ENCODE measurements at places on chromosomes 3 and 15. TPM values are rescaled to one million over a fixed set of nuclear protein-coding genes. Genes with fewer than 3 reads are reported as not detected.

A4GNT gene
- total RNA-seq, result not detected

GRCh38 chr3:41208507-41209220 is 9.4 kb downstream of the CTNNB1 start:
- no peak overlapping the region for H3K27ac ChIP-seq
- peaks cover 57% of the 10 kb centered on the region for H3K4me1 ChIP-seq
- H3K36me3 ChIP-seq, result peaks cover 39% of the 10 kb centered on the region
- no peak for DNase-seq

- H3K27ac ChIP-seq, result peak within 1 kb of the TSS; percentile 58
- H3K4me1 ChIP-seq, result peaks cover 23% of the 10 kb centered on the region
- H3K4me3 ChIP-seq, result peak within 1 kb of the TSS; percentile 89
- H3K27me3 ChIP-seq, result peaks cover 19% of the 10 kb centered on the region
- peaks cover 1% of the 10 kb centered on the region for H3K36me3 ChIP-seq
Measured at GRCh38 chr15:45522328-45523165, at the start of gene SLC30A4. Gene SLC30A4 (minus strand): TSS chr15:45522755. CDS start chr15:45522354, 401 bp downstream.

ZNF774 gene
- 2.1 TPM for total RNA-seq

- H3K27ac ChIP-seq, result no peak overlapping the region
- H3K27me3 ChIP-seq, result no peaks in the 10 kb centered on the region
- no peak overlapping the region for H3K4me3 ChIP-seq
- no peak for DNase-seq
- peaks cover 62% of the 10 kb centered on the region for H3K36me3 ChIP-seq
- peaks cover 29% of the 10 kb centered on the region for H3K4me1 ChIP-seq
Measured at GRCh38 chr15:56927816-56928215, 9.4 kb downstream of the TCF12 start.

DNA sequence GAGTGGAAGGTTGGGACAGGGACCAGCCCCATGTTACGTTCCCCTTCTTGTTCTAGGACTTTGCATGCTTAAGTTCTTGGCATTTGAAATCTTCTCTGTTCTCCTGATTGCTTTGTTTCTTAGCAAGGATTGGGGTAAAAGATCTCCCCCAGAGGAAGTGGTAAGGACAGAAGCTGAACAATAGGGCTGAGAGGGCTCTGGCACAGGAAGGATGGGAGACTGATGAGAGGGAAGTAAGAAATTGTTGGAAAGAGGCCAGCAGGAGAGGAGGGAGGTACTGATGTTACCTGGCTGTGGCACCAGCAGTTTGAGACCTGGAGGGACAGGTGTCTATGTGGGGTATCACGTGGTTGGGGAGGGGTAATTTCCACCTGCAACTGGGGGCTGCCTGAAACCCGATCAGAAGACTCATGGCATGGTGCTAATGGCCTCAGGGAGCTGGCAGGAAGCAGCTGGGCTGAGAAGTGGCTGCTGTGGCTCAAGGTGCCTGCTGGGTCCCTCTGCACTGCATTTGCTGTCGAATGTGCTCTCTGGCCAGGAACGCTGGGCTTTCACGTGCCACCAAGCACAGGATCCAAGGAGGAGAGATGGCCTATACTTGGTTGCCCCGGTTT is 108.4 kb downstream of the LSM3 start:
- no peaks in the 10 kb centered on the region for H3K4me1 ChIP-seq
- DNase-seq, result no peak
- H3K36me3 ChIP-seq, result no peaks in the 10 kb centered on the region
- peaks cover 25% of the 10 kb centered on the region for H3K27me3 ChIP-seq
- no peak overlapping the region for H3K4me3 ChIP-seq

- peaks cover 33% of the 10 kb centered on the region for H3K4me1 ChIP-seq
- H3K4me3 ChIP-seq, result no peak overlapping the region
- H3K36me3 ChIP-seq, result peaks cover 27% of the 10 kb centered on the region
- H3K27me3 ChIP-seq, result no peaks in the 10 kb centered on the region
Measured at GRCh38 chr3:48270306-48270705, 29.4 kb downstream of the ZNF589 start.

- H3K27me3 ChIP-seq, result peaks cover 5% of the 10 kb centered on the region
- no peaks in the 10 kb centered on the region for H3K4me1 ChIP-seq
- no peak overlapping the region for H3K4me3 ChIP-seq
- H3K27ac ChIP-seq, result no peak overlapping the region
Measured at GRCh38 chr3:157581371-157581770, 78.2 kb upstream of the VEPH1 start.

GRCh38 chr3:18703798-18704197 is 278.7 kb upstream of the SATB1 start:
- H3K4me1 ChIP-seq, result peaks cover 19% of the 10 kb centered on the region
- no peak for DNase-seq
- no peaks in the 10 kb centered on the region for H3K27me3 ChIP-seq
- H3K4me3 ChIP-seq, result no peak overlapping the region

DNA sequence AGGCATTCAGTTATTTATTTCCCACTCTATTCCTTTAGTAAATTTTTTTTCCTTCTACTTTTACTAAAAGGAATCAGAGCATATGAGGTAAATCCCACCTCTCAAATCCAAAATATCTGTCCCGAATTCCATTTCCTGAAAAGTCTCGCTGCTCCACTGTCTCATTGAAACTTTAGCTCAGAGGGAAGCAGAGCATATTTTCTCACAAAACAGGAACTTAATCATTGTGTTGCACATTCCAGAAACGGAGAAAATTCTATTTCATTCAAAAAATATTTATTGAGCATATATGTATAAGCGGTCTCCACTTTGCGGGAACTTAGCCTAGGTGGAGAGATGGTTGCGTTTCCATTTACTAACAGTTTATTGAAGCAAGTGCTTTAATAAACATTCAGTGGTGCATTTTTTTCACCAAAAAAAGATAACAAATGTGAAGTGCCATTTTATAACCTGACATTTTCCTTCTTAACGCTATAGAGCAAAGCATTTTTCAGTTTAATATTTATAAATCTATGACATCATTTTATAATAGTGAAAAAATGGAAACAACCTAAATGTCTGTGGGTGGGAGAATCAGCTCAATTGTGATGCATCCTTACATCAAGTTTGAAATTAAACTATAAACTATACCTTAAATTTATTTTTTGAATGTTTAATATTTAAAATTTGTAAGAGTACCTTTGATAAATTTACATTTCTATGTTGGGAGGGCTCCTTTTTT is 67.2 kb upstream of the CSTA start:
- H3K4me3 ChIP-seq, result no peak overlapping the region
- peaks cover 12% of the 10 kb centered on the region for H3K27me3 ChIP-seq
- no peak overlapping the region for H3K27ac ChIP-seq
- no peak for DNase-seq

DNA sequence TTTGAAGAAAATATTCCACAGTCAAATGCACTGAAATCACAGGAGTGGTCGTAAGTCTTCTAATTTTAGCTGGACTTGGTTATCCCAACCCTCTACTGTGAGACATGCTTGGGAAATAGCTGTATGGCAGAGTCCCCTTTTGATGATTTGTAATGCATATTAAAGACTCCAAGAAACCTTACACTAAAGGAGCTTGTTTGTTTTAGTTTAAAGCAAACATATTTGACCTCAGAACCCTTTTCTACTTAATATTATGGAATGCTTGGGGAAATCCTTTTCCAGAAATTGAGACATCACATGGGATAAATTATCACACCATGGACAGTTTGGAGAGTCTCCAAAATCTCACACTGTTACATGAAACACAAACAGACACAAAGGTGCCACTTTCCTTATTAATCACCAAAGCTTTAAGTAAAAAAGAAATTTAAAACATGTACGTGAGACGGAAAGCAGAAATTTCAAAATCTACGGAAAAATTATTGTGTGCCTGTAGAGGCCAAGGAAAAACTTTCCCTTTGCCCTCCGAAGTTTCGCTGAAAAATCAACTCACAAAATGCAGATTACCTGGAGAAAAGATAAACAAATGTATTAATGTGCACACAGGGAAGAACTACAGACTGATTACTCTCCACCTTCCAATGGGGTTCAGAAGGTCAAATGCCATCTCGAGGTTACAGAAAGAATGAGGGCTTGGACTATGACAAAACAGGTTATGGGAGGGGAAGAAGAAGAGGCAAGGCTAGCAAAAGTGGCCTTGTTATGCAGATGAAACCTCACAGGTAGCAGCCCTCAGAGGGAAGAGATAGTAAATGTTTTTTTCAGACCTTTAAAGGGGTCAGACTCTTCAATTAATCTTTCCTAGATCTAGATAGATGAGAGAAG is 7.0 kb upstream of the CPB1 start:
- H3K4me1 ChIP-seq, result no peaks in the 10 kb centered on the region
- no peak for DNase-seq
- no peak overlapping the region for H3K4me3 ChIP-seq
- H3K36me3 ChIP-seq, result no peaks in the 10 kb centered on the region
